CD4-positive, CD25-positive, alpha-beta regulatory T cell (primary cell): ENCODE measurements at places on chromosomes 2 and 18.

DNA sequence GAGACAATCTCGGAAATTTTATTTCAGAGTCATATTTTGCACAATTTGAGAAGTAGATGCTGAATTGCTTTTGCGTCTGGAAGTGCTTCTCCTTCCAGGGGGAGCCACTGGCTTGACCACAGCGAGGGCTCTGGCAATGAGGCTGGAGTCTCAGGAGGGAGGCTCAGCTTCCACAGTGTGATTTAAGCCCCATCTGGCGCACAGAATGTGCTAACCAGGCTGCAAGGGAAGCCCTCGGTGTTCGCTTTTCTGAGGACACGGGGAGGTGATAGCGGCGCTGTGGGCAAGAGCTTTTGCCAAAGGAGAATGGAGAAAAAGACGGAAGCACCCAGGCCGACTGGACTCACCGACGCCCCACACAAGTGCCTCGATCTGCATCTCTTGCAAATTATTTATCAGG, 52.4 kb downstream of the ADI1 start:
- no peak for DNase-seq

DNA sequence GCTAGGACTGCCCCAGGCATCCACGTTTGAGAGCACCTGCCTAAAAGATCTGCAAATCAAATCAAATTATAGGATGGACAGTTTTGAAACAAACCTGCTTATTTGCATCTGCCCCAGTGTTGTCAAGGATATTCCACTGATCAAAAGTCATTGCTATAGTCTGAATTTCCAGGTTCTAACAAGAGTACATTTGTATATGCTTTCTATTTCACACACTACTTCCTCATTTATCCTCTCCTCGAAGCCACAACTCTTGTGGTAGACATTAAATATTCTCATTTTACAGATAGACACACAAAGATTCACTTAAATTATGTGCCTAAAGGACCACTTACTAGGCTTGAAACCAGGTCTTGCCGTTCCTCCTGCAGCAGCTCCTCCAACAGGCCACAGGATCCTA, 11.9 kb upstream of the TET3 start:
- no peak for DNase-seq

DNA sequence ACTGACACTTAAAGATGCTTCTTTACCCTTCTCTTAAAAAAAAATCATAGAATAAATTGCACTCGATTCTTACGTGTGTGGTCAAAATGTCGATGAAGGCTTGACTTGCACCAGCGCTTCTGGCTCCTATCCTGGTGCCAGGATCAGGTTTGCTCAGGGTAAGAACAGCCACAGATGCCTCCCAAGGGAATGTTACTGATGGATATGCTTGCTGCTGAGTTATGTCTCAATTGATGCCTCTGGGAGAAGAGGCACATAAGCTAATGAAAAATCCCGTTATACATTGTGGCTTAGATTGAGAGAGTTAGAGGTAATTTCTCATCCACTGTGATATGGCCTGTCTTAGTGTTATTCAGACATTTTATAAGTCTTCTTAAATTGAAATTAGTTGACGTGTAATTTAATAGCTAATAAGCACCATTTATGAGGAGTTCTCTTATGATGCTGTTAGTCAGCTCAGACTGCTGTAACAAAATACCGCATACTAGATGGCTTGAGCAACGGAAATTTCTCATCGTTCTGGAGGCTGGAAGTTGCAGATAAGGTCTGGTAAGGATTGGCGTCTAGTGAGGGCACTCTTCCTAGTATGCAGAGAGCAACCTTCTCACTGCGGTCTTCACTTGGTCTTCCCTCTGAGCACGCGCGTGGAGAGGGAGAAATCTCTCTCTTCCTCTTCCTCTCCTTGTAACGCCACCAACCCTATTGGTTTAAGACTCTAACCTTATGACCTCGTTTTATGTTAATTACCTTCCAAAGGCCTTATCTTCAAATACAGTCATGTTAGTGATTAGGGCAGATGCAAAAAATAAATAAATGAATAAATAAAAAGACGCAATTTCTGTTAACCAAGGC, 116.6 kb upstream of the NOSTRIN start:
- no peak for DNase-seq

GRCh38 chr2:10169581-10169980, 47.0 kb downstream of the RRM2 start:
- DNase-seq: no peak
